ENCODE measurements at places on chromosomes 11 and 22.

GRCh38 chr22:40533712-40534378 lies 102.7 kb downstream of the MRTFA start:
- DNase-seq: no peak

- no peak for DNase-seq
Measured at GRCh38 chr11:69808667-69809086, 10.5 kb downstream of the FGF3 start.

DNA sequence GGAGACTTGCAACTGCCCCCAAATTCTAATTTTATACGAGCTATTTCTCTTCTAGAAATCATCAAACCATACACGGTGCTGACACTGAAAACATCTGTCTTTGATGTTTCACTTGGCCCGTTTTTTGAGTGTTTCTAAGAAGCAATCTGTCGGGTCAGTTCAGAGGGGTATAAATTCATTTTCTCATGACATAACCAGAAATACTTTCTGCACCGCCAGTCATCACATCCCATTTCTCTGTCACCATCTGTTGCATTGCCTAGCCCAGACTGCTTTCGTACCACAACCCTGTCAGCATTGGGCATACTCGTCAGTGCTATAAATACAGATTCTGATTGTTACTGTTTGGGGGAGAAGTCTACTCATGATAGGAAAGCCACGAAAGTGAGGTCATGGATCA lies 63.1 kb upstream of the CCDC90B start:
- peak; percentile 87 for DNase-seq

DNA sequence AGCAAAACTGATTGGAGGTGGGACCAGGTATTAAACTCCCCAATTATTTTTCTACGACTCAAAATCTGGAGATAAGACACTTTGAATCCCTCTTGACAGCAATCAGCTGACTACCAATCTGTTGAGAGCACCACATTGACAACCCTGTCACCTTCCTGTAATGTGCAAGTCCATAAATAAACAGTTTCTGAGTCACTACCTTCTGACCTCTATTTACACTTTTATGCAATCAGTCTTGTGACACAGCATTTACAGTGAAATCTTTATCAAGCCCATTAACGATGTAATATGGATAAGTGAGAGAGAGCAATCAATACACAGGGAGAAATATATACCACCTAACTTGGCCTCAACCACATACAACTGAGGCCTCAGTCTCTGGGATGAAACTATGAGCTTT lies 283.7 kb upstream of the ANO5 start:
- DNase-seq: no peak

- peak; percentile 81 for DNase-seq
Measured at GRCh38 chr22:31139866-31140716, at the start of gene PLA2G3. Gene PLA2G3 (minus strand): TSS chr22:31140508. CDS start chr22:31140354, 154 bp downstream.

- DNase-seq: no peak
Measured at GRCh38 chr22:42500161-42500835, 19.3 kb downstream of the RRP7A start.

GRCh38 chr22:41620589-41621098 lies at the start of gene DESI1:
Gene DESI1 (minus strand): TSS chr22:41621043. CDS start chr22:41620839, 204 bp downstream.
- no peak for DNase-seq

- DNase-seq: no peak
Measured at GRCh38 chr11:47889714-47890441, 41.7 kb upstream of the NUP160 start.

DNA sequence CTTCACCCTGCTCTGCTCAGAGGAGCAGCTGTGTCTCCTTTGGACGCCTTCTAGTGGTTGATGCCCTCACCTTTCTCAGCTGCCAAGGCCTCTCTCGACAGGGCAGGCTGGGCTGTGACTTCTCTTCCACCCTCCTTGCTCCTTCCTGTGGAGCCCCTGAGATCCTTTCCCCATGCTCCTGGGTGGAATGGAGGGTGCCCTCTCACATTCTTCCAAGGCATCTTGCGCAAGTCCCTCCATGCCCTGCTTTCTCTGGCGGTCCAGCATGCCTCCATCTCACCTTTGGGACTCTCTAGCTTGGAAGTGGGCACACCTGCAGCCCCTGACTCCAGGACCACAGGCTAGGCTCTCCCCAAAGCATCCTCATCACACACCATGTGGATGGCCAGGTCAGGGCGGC lies 68.9 kb downstream of the BMAL1 start:
- DNase-seq: no peak

- no peak for DNase-seq
Measured at GRCh38 chr11:45945397-45945999, 23.0 kb downstream of the LARGE2 start.

DNA sequence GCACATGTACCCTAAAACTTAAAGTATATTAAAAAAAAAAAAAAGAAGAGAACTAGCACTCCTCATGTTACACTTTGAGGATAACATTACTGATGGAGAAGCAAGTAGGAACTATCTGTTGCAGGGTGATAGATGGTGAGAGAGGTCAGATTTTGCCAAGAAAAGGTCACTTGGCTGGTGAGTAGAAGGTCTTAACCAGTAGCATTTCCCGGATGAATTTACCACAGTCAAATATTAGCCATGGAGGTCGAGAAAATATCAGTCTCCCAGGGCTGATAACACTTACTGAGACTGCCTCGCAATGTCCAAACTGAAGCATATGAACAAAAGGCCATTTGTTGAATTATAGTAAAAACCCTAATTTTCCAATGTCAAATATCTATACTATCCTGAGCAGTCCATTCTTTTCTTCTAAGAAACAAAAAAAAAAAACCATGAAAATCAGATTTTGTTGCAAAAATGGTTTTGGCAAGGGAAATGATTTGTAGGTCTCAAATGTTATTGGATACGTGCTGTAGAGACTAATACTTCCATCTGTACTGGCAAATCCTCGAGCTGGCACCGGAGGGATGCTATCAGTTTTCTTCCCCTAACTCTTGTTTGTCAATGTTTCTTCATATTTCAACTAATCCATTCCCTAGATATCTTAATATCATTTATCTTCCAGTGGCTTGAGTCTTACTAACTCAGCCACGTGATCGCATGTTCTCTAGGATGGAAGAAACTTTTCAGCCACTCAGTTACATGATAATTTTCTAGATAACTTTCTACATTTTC lies 14.5 kb upstream of the BBOX1 start:
- DNase-seq: no peak

DNA sequence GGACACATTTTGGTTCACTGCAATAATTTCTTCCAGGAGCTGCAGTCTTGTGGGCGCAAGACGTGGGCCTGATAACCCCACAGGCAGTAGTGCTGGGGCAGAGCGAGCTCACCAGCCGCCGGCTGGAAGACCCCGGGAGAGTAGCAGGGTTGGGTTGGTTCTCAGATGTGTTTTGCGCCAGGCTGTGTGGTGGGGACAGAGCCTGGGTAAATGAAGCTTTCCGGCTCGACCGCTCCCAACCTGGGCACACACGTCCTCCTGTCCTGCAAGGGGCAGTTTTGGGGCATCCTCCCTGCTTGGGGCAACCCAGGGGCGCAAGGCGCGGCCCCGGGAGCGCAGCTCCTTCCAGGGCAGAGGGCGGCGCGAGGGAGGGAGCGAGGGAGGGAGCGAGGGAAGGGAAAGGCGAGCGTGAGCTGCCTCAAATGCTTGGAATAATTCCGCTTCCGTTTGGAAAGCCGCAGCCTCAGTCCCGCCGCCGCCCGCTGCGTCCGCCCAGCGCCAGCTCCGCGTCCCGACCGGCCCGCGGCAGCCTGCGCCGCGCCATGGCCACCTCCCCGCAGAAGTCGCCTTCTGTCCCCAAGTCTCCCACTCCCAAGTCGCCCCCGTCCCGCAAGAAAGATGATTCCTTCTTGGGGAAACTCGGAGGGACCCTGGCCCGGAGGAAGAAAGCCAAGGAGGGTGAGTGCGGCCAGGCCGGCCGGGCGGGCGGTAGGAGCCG lies at the start of gene PARVA:
TSS of gene PARVA (plus strand) at position 466 of the 718 bp plus-strand sequence. CDS start at position 543, 77 bp downstream.
- DNase-seq: no peak

GRCh38 chr11:78414321-78415051 lies 3.1 kb downstream of the GAB2 start:
- DNase-seq: no peak

GRCh38 chr11:118715245-118715831 lies 35.9 kb upstream of the TREH start:
- DNase-seq: no peak

- no peak for DNase-seq
Measured at GRCh38 chr22:47073075-47073474, 310.6 kb downstream of the TBC1D22A start.

- DNase-seq: no peak
Measured at GRCh38 chr11:118914178-118914918, 11.4 kb downstream of the BCL9L start.

- no peak for DNase-seq
Measured at GRCh38 chr11:85737738-85738137, 51.7 kb upstream of the CCDC89 start.

DNA sequence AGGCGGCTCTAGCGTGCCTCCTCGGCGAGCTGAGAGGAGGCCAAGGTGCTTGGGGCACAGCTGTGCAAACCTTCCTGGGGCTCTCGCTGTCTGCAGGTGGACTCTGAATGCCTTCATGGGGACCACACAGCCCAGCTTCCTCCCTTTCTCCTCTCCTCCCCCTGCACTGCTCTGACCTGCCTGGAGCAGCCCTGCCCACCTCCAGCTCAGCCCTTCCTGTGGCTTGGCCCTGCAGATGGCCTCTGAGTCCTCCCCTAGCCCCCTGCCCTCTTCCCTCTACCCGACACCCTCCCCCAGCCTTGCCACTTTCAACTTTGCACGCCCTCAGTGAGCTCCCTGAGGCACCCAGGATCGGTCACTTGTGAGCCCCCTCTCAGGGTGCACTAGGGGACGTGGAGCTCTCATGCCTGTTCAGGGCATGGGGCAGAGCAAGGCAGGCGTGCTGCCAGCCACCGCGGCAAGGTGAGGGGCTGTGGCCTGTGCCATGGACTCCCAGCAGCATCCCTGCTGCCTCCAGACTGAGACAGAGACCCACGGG lies 31.4 kb downstream of the PPM1F start:
- no peak for DNase-seq

- DNase-seq: peak; percentile 60
Measured at GRCh38 chr11:120539667-120540369, 28.3 kb downstream of the GRIK4 start.

GRCh38 chr11:86664930-86665329 lies 7.5 kb downstream of the ME3 start:
- DNase-seq: no peak

Measured in NCI-H446 treated with DMSO at 0.1 percent for 48 hours (cell line).